ENCODE measurements at places on chromosomes 13 and 19.

DNA sequence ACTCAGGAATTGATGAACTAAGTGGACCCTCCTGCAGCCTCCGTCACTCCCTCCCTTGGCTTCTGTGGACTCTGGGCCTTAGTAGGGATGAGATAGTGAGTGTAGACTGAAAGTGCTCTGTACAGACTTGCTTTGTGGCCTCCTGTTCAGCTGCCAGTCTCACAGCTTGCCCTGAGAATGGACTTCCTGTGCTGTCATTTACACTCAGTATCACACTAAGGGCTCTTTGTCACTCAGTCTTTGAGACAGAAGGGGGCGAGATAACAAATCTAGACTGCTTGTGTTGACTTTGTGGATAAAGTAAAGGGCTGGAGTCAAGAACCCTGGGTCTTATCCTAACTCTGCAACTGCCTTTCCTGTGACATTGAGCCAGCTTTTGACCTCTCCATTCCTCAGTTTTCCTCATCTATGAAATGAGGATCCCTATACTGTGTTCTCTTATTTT lies 21.0 kb upstream of the SPRY2 start:
- DNase-seq, result no peak

DNA sequence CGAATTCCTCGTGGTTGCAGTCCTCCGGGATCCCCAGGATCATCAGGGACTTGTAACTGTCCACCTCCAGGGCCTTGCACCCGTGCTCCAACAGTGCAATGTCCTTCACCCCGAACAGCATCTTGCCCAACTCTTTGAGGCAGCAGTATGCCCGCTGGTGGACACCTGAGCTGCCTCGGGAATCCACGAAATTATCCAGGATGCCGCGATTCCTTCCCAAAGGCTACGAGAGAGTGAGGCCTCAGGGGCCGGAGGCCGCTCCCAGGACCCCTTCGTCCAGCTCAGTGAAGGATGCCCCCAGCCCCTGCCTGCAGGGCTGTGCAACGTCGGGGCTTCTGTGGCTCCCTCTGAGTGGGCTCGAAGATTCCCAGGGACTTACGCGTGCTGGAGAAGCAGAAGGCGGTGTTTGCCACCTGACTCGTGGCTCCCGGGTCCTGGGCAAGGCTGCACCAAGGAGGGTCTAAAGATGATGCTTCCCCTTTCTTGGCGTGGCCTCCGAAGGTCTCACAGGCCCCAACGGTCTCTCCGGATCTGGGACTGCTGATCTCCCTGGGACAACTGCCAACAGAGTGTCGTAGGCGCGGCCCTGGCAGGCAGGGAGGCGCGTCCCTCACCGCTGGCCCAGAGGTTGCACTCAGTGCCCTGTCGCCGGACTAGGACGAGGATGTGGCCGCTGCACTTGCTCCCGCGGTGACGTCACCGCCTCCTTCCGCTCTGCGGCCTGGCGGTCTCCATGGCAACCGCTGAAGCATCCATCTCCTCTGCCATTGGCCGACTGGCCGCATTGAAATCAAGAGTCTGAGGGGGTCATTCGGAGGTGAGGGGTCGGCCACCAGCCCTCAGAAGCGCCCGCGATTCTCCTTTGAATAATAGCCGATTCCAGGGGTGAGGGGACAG lies at the start of gene PNMA8C:
TSS of gene PNMA8C (minus strand) at position 698 of the 897 bp plus-strand sequence. CDS start at position 121, 577 bp downstream.
- peak; percentile 70 for DNase-seq

DNA sequence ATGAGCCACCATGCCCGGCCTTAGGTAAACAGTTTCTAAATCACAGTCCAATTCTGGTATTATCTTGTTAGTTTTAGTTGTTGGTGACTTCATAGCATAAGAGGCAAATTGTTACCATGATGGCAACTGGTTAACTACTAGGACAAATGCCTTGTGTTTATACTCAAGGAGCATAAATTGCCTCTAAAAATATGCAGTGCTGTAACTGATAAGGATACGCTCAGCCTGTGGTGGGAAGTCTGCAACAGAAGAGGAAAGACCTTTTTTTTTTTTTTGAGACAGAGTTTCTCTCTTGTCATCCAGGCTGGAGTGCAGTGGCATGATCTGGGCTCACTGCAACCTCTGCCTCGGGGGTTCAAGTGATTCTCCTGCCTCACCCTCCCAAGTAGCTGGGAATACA lies 311.9 kb upstream of the ARGLU1 start:
- no peak for DNase-seq

- DNase-seq, result no peak
These were observed 49.2 kb downstream of the GADD45B start for GRCh38 chr19:2524840-2525723.

DNA sequence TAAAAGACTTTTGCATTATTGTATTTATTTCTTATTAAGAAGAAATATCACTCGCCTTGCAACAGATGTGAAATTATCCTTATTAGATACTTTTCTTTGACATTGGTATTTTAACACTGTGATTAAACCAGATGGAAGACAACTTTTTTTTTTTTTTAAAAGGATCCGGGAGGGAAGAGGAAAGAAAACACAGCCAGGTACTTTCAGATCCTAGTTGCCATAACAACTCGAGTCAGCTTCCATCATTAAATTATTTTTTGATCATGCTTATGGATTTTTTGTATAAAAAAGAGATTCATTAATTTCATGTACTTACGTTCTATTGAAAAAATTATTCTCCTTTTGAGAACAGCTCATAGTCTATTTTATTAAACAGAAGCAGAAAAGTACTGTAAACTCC lies 515.7 kb downstream of the TBC1D4 start:
- no peak for DNase-seq

GRCh38 chr13:37657134-37657533 lies 58.6 kb upstream of the POSTN start:
- no peak for DNase-seq

GRCh38 chr13:97026531-97027161 lies 32.4 kb upstream of the OXGR1 start:
- no peak for DNase-seq

- DNase-seq, result no peak
These were observed 29.8 kb upstream of the TM9SF2 start for GRCh38 chr13:99471221-99472121.

- DNase-seq, result no peak
These were observed 48.2 kb downstream of the ABCC4 start for GRCh38 chr13:95253033-95253432.

DNA sequence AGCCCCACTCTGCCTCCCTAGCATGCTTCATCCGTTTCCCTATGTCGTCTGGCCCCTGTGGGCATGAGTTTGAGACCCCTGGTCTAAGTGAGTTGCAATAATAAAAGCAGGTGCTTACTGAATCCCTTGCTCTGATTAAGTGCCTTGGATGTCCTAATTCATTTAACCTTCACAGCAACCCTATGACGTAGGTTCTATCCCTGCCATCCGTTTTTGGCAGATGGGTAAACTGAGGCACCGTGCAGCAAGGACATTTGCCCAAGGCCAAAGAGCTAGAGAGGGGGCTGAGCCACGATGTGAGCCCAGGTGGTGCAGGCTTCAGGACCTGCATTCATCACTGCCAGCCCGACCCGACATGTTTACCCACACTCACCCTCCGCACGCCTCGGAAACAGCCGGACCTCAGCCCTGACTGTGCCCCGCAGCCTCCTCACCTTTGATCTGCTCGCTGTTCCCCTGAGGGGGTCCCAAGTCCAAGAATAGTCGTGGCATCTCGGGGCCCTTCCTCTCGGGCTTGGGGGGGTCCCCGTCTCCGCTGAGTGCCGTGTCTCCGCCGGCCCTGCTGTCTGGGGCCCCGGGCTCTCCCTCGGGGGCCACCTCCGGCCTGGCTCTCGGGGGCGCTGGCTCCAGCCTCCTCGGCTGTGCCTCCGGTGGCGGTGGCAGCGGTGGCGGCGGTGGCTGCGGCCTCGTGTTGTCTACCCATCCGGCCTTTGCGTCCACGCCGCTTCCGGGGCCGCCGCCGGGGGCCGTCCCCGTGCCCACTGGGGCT lies 14.5 kb downstream of the LMTK3 start:
- no peak for DNase-seq

DNA sequence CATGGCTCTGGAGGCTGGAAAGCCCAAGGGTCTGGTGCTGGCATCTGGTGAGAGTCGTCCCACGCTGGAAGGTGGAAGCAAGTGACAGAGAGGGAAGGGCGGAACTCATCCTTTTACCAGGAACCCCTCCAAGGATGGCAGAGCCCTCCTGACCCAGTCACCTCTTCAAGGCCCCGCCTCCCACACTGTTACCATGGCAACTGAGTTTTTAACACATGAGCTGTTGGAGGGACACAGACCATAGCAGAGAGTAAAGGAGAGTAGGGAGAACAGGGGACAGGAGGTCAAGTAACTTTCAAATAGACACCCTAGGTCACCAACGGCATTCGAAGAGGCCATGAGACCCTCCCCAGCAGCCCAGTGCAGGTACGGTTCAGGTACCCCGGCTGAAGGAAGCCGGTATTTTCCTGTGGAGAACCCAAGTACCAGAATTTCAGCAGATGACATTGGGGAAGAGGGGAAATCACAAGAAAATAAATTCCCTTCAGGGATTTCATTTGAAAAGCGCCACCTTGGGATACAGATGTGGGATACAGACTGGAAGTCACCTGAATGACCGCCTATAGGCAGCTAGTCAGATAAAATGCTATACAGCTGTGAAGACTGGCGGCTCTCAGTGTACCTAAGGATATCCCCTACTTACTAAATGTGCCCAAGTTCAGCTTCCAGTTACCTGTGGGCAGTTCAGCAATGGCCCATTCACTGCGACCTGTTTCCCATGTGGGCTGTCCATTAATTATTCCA lies 8.0 kb downstream of the IL17D start:
- DNase-seq, result no peak

GRCh38 chr13:23666582-23666981 lies 96.4 kb downstream of the TNFRSF19 start:
- DNase-seq, result no peak

- peak; percentile 62 for DNase-seq
These were observed 14.6 kb downstream of the GNA11 start for GRCh38 chr19:3108775-3109174.

- DNase-seq, result no peak
These were observed 19.8 kb upstream of the ACP7 start for GRCh38 chr19:39064405-39064804.

- DNase-seq, result no peak
These were observed 9.6 kb upstream of the GPR183 start for GRCh38 chr13:99316657-99317256.

GRCh38 chr19:54389553-54389952 lies 24.8 kb upstream of the LAIR1 start:
- DNase-seq, result no peak

- no peak for DNase-seq
These were observed 255.0 kb downstream of the LIG4 start for GRCh38 chr13:107960301-107960700.

- DNase-seq, result no peak
These were observed 219.1 kb upstream of the NBEA start for GRCh38 chr13:34722922-34723321.

DNA sequence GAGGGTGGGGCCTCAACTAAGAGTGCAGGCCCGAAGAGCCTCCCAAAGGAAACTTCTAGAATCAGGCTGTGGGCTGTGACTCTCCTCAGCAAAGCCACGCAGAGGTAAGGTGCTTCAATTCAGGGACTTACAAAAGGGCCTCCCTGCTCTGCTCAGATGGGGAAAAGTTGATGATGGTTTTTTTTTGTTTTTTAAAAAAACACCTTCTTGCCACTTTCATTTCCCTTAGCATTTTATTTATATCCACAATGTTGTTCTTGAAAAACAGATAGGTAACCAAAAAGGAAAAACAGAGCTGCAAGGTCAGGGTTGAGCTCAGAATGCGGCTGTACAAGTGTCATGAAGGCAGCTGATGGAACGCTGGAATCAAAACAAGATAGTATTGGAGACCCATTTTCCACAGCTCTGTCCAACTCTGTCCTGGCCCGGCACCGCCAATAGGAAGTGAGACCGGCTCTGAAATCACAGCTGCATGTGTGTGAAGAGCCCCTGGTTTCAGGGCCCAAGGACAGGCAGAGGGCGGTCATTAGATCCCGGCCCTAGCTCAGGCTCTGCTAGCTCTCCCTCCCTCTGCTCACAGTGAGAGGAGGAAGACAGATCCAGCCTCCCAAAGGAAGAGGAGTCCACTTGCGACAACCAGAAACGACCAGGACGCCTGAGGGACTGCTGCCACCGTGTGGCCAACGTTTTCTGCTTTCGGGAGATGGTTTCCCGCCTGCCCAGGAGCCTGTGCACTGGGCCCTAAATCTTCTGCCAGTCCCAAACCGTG lies 58.3 kb downstream of the KLF2 start:
- DNase-seq, result peak; percentile 51

Data from stimulated activated naive CD8-positive, alpha-beta T cell treated with anti-CD3 and anti-CD28 coated beads, Interleukin-15, amount 100 ng/mL, for 72 hours (primary cell).